Stimulated activated CD4-positive, alpha-beta T cell treated with anti-CD3 and anti-CD28 coated beads, TNF-alpha, amount 100 ng/mL, for 24 hours (primary cell): ENCODE measurements at places on chromosomes 5 and 9.

- no peak for DNase-seq
Measured at GRCh38 chr9:28179893-28180292, 606.6 kb upstream of the C9orf72 start.

DNA sequence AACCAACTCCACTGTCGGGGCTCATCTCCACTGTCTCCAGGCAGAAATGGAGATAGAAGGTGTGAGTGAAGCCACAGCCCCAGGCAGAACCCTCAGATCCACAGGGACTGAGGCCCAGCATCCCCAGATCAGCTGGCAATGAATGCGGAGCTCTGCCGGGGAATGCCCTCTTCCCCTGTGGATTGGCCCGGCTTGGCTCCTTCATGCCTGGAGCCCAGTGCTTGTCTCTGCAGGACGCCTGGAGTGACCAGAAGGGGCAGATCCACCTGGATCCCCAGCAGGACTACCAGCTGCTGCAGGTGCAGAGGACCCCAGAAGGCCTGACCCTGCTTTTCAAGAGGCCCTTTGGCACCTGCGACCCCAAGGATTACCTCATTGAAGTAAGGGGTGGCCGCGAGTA lies 3.5 kb downstream of the DBH start:
- no peak for DNase-seq

- DNase-seq = no peak
Measured at GRCh38 chr9:36924757-36925432, 109.2 kb downstream of the PAX5 start.

GRCh38 chr5:159765135-159765433 lies 151.2 kb upstream of the ADRA1B start:
- no peak for DNase-seq
